GDM1 (cell line): ENCODE measurements at places on chromosomes 5 and 9.
A peak's percentile ranks its signal among the peaks of the same experiment; 100 is the strongest.

DNA sequence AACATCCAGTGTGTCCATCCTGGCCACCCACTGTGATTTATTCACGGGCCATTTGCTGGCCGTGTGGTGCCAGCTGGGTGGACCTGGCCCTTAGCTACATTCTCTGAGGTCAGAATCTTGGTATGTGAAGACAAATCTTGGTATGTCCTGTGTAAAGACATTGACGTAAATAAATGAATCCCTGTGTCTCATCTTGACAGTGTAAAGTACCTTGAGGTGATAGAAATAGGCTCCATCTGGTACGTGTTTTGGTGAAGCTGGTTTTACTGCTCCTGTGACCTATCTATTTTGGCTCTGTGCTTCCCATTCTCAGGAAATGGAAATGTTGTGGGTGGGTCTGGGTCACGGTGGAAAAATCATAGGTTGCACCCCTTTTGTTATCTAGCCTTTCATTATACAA lies 245.4 kb upstream of the ANKH start:
- no peak for DNase-seq

DNA sequence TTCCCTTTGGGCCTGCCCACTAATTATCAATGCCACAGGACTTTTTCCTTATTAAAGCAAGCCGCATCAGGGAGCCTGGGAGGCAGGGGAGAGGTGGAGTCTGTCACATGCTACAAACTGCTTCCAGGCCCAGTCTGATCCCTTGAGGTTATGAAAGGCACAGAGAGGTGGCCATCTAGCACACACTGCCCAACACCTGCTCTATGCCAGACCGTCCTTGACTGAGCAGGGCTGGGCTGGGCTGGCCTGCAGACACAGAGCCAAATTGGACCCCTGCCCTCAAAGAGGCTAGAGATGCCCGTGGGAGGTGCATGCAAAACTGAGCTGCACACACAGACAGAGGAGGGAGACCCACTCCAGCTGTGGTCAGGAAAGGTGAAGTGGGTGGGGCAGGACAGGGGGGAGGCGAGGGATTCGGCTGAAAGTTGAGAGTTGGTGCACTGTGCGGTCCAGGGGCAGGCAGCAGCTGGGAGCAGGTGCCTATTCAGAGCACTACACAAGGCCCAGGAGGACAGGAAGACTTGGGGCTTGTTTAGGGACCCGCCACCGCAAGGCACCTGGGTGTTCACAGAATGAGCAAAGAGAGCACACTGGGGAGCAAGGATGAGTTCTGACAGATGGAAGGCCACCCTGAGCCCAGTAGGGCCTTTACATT lies 36.4 kb upstream of the TCF7 start:
- DNase-seq = no peak

- no peak for DNase-seq
These were observed 2.6 kb upstream of the CCDC187 start for GRCh38 chr9:136306211-136307208.

DNA sequence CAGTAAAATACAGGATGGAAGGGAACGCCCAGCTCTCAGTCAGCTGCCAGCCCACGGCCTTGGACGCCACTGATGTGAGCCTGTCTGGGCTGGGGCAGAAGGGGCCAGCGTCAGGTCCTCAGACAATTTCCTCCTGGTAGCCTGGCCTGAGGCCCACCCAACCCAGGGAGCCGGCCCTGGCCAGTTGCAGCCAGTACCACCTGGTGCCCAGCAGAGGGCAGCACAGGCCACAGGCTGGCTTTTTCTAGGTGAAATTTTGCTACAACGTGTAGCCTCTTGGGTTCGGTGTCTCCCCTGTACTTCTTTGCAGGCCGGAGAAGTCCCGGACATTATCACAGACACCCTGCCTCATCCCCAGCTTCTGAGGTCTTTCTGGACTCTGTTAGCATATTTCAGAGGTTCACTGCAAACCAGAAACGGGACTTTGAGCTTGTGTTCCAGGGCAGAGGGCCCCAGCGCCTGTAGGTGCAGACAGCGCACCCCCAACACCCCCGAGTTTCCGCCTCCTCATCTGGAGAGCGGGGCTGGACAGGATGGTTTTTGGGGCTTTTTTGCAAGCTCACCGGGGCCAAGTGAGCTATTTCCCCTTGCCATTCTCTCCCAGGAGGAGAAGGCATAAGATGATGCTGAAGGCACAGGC lies 45.9 kb upstream of the KCNMB1 start:
- DNase-seq = no peak

- no peak for DNase-seq
These were observed 215.6 kb downstream of the ADCY2 start for GRCh38 chr5:7611518-7611917.

GRCh38 chr5:158084292-158084691 lies 225.3 kb upstream of the CLINT1 start:
- no peak for DNase-seq

DNA sequence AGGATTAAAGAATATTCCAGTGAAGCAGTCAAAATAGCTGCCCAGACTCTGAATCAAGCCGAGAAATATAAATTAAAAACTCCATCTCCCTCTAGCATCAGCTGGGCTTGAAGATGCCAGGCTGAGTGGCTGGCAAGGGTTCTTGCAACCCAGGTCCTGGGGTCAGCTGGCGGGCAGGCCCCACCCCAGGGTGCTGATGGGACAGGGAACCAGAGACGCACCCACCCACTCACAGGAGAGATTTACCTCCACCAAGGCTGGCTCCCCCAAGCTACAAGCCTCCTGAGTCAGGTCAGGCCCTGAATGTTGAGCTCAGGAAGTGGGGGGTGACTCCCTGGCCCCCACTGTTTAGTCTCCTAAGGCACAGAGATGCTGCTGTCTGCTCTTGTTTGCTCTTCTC lies 83.9 kb upstream of the HSPA9 start:
- DNase-seq = no peak

GRCh38 chr9:94801681-94802080 lies 75.2 kb downstream of the AOPEP start:
- DNase-seq = no peak

DNA sequence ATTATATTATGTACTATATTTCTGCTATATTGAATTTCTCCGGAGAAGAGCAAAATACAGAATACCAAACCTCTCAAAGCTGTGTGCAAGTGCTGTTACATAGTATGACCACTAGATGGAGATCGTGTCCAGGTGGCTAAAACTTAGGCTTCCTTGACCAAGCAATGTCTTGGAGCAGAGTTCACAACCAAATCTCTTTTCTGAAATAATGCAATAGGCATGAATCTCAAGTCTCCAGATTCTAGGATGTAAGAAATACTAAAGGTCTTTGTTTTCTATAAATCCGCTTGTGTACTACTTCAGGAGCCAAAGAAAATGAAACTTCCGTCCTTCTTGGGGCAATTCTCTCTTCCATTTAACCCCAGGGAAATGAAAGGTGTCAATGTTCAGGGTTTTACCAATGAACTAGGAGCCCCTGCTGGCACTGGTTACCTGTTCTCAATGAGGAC lies 181.5 kb upstream of the RAI14 start:
- DNase-seq = no peak

- DNase-seq = no peak
These were observed 121.8 kb downstream of the DOCK2 start for GRCh38 chr5:169758886-169759285.

DNA sequence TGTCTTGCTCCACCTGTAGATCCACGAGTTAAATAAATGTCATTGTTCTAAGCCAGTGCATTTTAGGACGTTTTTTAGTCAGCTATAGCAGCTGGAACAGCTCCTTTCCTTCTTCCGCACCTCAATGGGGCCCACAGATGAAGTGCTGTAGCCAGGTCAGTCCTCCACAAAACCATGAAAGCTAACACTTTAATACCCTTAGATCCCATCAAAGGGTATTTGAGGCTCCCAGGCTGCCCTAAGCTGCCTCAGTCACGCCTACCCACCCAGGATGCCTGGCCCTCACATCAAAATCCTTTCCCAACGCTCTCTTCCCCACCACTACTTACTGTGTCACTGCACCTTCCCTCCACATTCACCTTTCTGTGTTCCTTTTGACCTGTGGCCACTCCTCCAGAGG lies 44.1 kb upstream of the ACO1 start:
- no peak for DNase-seq

GRCh38 chr5:59685191-59685530 lies 208.4 kb downstream of the PDE4D start:
- DNase-seq = no peak

DNA sequence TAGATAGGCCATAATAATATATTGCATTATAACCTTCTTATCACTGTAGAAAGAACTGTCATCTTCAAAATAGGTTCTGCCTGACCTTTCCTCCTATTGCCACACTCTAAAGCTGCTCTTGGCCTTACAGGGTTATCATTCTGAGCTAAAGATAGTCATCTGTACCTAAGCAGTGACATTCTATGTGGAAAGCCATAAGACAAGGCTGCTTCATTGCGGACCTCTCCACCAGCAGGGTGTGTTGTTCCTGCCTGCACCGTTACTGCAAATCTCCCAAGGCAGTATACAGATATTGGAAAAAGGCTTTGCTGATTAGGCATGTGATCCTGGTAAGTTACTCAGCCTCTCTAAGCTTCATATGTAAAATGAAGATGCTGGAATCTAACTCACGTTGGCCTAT lies 8.1 kb downstream of the ZNF622 start:
- no peak for DNase-seq

- peak; percentile 63 for DNase-seq
These were observed 385.5 kb upstream of the MEF2C start for GRCh38 chr5:89268460-89268859.

DNA sequence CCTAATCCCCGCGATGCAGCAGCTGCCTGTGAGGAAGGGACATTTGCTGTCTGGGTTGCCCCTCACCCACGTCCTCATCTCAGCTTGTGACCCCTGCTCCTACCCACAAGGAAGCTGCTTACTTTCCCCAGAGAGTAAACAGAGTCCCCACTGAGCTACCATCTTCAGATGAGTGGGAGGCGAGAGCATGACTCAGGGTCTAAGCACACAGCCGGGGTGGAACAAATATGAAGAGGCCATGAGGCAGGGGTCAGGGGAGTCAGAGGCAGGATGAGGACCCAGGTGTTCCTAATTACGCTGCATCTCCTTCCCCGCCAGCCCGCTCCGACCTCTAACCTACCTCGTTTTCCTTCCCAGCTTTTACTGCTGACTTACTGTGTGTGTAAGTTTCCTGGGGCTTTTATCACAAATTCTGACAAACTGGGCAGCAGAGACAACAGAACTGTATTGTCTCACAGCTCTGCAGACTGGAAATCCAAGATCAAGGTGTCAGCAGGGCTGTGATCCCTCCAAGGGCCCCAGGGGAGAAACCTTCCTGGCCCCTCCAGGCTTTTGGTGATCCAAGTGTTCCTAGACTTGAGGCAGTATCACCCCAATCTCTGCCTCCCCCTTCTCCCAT lies 94.0 kb upstream of the DNAH5 start:
- no peak for DNase-seq

GRCh38 chr5:159010661-159011442 lies 88.9 kb downstream of the EBF1 start:
- no peak for DNase-seq

GRCh38 chr5:4879075-4879474 lies 261.1 kb upstream of the ADAMTS16 start:
- DNase-seq = no peak

DNA sequence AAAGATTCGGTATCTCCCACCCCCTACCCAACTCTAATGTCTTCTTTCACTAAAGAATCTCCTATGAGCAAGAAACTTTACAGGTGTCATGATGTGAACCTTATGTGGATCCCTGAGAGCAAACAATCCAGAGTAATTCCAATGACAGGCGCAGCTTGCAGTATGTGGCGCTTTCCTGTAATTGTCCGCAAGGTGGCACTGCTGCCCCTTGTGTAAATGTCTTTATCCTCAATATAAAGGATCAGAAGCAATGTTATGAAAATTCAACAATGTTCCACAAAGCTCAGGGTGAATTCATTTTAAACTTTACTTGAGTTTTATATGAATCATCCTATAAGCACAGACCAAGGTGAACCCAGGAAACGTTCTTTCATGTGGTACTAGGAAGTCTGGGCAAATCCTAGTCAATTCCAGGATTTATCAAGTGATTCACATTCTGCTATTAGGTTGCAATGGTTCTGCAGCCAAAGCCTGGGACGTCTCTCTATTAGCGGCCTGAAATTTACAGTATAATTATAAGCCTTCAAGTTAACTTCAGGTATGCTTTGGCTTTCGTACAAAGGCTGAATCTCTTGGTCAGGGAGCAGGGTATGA lies 113.7 kb downstream of the TRPM6 start:
- peak; percentile 57 for DNase-seq

DNA sequence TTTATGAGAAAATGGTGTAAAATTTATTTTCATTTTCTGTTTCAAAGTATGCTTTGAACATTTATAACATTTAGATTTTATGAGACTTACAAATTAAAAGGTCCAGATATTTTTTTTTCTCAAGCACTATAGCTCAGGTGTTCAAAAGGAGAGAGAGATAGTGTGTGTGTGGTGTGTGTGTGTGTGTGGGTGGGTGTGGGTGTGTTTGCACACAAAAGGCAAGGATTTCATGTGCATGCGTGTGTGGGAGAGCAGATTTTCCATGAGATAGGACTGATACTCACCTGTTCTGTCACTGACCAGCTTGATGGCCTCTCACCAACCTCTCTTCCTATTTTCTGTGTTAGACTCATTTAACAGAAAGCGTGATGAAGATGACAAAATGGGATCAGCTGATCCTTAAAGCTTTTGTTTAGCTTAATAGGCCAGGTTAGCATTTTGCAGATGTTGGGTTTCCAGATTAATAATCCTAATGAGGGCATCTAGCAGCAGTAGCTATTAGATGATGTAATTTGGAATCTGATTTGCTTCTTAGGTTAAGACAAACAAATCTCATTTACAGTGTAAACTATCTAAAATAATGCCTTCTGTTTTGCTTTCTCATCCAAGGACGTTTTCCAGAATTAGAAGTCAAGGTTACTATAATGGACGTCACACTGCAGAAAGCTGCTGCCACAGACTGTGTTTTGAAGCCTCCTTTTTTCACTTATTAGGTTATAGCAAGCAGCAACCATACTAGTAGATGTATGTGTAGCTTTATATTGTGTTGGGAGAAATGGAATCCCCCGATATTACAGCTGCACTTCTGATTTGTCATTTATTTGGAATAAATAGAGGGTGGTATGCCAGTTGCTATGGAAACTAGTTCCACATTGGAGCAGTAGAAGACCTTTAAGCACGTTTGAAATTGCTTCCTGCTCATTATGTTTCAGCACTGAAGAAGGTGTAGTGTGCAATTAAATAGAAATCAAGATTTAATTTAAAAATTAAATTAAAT lies 355.6 kb downstream of the TAF11L14 start:
- DNase-seq = no peak

DNA sequence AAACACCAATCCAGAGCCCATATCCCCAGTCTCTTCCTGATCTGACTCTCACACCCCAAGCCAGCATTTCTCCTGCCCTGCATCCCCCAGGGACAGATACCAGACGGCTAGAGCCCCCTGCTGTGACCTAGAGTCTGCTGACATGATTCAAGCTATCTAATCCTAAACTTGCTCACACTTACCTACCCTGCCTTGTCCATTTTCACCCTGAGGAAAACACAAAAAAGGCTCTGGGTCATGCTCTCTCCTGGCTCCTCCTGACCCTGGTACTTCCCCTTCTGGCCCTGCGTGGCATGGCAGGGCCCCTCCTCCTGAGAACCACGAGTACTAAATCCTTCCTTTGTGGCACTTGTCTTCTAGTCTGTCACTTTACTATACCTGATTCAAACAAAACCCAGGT lies 2.8 kb upstream of the ARRDC1 start:
- peak; percentile 36 for DNase-seq
